Suppressor macrophage treated with lipopolysaccharide for 4 hours (primary cell): ENCODE measurements at places on chromosomes 5 and 9.

DNA sequence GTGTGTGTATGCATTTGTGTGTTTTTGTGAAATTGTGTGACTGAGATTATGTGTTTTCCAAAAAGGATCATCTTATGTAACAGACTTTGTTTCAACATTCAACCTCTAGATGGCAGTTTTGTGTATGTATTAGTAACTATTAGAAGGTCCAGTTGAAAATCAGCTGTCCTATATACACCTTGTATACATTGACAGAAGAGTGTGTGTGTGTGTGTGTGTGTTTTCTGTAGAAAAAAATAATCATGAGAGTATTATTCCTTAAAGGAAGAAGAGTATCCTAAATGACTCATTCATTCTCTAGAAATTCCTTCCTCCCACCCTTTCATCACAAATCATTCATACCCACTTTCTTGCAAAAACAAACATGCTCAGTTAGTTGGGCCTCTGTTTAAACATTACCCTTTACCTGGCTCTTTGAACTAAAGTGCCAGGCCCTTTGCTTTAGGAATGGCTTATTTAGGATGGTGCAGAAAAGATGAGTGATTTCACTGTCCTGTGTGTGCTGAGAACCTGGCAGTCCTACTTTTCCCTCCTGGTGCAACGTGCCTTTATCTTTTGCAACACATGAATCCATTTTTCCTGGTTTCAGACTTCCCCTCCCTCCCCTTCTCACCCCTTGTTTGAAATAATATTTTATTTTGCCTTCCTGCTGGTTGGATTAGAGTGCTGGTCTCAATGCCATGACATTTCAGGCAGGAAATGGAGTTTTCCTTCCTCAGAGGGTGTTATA is 152.2 kb downstream of the ARHGAP26 start:
- peak; percentile 68 for DNase-seq

DNA sequence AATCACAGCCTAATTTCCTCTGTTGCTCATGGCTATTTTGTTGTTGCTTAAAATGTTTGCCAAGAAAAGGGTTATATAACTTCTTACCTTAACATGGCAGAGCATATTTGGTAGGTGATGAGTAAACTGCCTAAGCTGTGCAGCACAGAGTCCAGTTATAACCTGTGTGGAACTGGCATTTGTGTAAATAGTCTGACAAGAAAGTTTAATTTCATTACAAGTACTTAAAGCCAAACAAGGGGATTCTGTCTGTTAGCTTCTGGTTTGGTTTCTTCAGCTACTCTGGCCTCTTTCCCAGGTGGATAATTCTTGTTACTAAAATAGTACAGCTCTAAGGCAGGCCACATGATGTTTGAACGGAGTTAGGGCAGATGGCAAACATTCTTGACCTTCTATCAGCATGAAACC is 72.2 kb downstream of the PTCD2 start:
- DNase-seq = no peak

- DNase-seq = peak; percentile 36
These were observed 2.3 kb downstream of the P4HA2 start for GRCh38 chr5:132225165-132226032.

DNA sequence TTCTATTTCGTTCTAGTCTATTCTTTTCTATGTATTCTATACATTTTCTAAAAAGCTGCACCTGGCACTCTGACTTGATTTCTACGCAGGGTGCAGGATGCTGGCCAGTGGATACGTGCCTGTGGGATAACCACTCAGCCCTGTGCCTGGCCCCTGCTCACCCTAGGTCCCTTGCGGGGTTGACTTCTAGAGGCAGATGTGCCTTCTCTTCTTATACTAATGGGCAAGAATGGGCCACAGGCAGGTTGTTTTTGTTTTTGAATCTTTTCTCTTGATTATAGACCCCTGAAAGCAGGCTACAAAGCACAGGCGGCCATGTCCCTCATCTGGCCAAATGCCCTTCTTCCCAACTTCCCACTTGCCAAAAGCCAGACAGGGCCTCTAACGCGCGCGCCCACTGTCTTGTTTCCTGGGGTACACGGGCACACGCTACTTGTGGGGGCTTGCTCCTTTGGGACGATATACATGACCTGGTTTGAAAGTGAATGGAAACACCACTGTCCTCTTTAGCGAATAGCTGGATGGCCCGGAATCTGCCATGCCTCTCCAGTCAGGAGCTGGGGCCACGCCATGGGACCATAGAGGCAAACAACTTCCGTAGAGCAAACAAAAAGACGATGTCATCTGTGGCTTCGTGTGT is 162.7 kb upstream of the IRX2 start:
- DNase-seq = no peak

DNA sequence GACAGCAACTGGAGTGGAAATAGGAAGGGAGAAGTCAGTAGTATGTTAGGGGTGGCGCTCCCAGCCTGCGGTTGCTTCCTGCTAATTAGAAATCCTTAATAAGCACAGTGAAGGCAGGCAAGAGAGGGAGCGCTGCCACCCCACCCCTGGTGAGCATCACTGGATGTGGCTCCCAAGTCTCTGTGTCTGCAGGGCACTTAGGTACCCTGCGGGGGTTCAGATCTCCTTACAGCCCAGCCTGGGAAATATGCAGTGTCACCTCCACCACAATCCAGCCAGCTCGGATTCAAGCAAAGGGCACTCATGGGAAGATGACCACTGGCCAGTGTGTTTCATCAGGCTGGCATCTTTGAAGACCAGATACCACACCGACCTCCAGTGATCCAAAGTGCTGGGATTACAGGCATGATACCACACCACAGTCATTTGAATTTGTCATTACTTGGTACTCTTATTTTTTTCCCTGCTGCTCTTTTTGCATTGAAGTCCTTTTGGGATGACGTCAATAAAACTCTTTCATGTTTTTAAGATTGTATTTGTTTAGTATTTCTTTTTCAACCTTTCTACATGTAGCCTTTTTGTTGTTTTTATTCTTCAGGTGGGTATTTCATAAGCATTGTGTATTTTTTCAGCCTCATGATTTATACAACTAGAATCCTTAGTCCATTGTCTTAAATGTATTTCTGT is 90.1 kb downstream of the ANKRD18B start:
- no peak for DNase-seq

- no peak for DNase-seq
These were observed 29.2 kb upstream of the ADRA1B start for GRCh38 chr5:159887050-159887449.

DNA sequence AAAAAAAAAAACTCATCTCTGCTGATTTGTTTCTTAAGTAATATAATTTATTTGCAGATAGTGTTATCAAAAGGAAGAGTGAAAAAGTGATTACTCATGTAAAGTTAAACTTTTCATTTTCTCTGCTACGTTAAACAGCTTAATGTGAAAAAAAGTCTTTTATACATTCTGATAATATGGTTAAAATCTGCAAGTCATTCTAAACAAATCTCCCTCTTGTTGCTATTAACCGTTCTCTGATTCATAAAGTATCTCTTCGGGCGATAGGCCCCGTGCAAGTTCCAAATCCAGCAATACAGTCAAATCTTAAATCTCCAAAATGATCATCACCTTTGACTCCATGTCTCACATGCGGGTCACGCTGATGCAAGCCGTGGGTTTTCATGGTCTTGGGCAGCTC is 732.0 kb downstream of the TAF11L14 start:
- no peak for DNase-seq
